Head of caudate nucleus (tissue), 42 donors: ENCODE measurements at places on chromosomes 2 and 18.

GRCh38 chr2:226491112-226491511 lies 308.5 kb downstream of the IRS1 start:
- no peak for DNase-seq

GRCh38 chr2:17969661-17970060 lies 91.2 kb downstream of the KCNS3 start:
- no peak for DNase-seq

- DNase-seq, result no peak
These were observed 121.3 kb upstream of the FOSL2 start for GRCh38 chr2:28271231-28271918.

GRCh38 chr2:196168181-196168580 lies 3.2 kb downstream of the STK17B start:
- DNase-seq, result no peak

DNA sequence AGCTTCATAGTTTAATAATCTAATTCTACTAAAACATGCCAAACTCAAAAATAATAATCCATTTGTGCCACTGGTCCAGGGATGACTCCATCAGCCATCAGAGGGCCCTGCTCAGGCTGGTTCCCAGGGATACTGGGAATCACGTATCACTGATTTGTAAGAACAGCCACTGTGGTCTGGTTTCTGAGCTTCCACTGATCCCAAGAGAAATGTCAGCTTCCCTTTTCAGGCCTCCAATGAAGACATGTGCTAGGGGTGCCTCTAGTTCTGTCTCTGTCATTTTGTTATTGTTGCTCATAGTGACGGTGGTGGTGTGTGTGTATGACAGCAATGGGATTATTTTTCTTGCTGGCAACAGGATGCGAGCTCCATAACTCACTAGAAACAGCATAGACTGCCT lies 83.2 kb downstream of the CELF4 start:
- no peak for DNase-seq

- DNase-seq, result no peak
These were observed 1357.5 kb upstream of the CELF4 start for GRCh38 chr18:38923126-38923525.

GRCh38 chr2:168679081-168679480 lies 123.4 kb upstream of the NOSTRIN start:
- no peak for DNase-seq

GRCh38 chr2:174617718-174618117 lies 20.1 kb upstream of the WIPF1 start:
- DNase-seq, result no peak

DNA sequence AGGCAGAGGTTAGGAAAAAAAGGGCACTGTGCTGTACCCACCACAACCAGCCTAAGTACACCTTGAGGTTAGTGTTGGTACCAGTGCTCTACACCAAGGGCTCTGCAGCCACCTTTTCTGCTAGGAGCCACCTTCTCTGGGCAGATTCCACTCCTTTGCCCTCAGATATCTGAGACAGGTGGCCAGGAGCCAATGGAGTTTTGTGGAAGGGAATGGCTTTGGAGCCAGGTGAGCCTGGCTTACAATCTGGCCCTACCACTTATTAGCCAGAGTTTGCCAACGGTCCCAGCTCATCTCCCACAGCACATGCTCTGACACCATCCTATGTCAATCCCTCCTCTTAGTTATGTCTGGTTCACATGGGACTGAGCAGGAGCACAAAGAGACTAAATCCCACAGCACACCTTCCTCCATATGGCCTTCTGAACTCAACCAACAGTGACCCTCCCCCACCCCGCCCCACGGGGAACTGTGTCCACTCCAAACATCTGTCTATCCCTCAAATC lies 77.5 kb downstream of the CLHC1 start:
- DNase-seq, result no peak
